ENCODE measurements at places on chromosomes 13 and 19.
A peak's percentile ranks its signal among the peaks of the same experiment; 100 is the strongest.

DNA sequence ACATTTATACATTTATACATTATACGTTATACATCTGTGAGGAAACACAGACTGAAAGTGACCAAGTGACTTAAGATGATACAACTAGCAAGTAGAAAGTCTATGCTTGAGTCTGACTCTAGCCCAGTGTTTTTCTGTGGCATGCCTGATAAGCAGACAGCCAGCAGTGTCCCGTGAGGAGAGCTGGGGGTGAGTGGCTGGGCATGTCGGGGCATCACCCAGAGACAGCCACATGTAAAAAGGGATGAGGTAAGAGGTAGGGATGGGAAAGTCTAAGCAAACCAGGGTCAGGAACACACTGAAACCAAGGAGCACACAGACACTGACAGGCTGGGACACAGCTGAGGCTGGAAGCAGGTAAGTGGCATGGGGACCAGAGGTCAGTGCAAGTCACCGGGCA is 333.2 kb downstream of the FOXO1 start:
- no peak for DNase-seq

DNA sequence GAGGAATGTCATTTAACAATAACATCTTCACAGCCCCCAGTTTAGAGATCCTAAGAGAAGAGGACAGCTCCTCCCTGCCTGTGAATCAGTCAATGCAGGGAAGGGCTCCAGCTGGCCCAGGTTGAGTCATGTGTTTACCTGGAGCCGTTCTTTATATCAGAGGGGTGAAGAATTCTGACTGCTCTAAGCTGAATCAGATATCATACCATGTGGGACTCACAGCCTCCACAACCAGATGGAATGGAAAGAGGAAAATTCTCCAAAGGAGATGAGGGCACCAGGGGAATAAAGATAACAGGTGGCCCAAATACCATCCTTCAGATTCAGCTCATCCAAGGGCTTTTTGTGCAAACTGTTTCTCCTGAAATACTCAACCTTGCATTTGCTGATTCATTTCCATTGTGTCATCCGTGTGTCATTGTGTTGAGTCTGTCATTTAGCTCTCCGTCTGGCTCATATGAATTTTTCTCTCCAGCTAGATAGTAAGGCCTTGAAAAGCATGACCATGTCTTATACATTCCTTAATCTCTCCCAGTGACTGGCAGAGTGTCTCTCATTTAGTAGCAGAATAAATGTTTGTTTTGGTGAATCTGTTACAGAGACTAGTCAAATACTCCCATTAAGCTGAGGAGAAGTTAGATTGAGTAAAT is 217.9 kb downstream of the RFC3 start:
- DNase-seq = no peak

DNA sequence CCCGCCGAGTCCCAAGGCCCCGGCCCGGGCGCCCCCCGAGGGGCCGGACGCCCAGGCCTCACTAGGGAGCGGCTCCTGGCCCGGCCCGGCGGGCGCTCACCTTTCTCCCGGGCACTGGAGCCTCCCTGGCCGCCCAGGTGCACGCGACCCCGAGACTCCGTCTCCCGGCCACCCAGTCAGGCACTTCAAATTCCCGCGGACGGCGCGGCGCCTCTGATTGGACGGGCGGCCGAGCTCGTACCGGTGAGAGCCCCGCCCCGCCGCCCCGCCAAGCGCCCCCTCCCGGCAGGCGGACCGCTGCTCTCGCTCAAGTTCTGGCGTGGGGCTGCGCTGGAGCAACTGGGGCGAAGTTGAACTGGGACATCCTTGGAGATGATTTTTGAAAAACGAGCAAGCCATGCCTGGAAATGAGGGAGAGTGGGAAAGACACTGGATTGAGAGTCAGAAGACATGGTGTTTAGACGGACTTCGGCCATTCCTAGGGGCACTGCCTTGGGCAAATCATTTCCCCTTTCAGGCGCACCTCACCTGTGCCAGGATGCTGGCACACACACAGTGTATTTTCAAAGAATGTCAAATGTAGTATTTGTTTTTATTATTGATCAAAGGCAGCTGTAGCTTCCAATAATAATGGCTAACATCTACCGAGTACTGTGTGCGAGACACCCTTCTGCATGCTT is 485.3 kb downstream of the UQCRFS1 start:
- DNase-seq = no peak

GRCh38 chr19:35851213-35852028 is 883 bp downstream of the NPHS1 start:
- DNase-seq = no peak

- DNase-seq = no peak
These were observed 30.5 kb downstream of the MTRF1 start for GRCh38 chr13:41232578-41233480.

DNA sequence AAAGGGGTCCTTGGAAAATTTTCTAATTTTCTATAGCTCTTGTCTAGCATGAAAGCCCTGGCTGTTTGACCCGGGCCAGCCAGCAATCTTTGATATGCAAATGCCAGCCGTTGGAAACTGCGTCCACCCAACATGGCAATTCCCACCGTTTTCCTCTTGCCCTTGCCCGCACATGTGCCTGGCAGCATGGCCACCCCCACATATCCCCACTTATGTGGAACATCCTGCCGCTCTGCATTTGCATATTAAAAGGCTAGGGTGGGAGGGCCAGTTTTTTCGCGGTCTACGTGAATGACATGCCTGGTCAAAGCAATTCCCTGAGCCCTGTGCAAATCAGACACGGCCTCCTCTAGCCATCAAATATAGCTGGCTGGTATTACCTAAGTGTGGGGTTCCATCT is 110.3 kb upstream of the TDRD3 start:
- no peak for DNase-seq

DNA sequence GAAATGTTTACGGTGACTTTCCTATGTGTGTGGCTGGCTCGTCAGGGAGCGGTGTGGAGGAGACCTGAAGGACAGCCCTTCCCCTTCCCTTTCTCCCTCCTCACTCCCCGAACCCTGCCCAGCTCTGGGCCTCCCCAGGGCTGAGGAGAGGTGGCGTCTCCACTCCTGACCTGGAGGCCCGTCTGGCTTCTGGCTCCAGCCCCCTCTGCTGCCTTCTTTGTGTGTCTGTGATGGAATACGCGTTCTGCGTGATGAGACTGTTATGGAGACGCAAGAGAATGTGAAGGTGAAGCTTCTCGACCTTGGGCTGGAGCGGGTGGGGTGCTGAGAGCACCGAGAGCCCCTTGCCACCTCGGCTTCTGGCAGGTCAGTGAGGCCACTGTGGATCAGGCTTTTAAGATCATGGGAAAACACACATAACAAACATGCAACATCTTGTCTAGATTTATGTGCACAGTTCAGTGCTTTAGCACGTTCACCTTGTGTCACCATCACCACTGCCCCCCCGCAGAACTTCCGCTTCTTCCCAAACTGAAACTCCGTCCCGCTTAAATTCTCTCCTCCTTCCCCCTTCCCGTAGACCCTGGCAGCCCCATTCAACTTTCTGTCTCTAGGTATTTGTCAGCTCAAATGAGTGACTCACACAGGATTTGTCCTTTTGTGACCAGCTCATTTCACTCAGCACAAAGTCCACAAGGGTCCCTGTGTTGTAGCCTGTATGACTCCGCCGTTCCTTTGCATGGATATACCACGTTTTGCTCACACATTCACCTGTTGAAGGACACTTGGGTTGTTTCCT is 24.7 kb downstream of the ATP11A start:
- DNase-seq = no peak

GRCh38 chr19:55231391-55232285 is 3.1 kb upstream of the TMEM86B start:
- DNase-seq = no peak

GRCh38 chr13:110663491-110663890 is 42.4 kb downstream of the CARS2 start:
- no peak for DNase-seq

GRCh38 chr19:8626842-8627241 is 3.6 kb upstream of the NFILZ start:
- DNase-seq = no peak

DNA sequence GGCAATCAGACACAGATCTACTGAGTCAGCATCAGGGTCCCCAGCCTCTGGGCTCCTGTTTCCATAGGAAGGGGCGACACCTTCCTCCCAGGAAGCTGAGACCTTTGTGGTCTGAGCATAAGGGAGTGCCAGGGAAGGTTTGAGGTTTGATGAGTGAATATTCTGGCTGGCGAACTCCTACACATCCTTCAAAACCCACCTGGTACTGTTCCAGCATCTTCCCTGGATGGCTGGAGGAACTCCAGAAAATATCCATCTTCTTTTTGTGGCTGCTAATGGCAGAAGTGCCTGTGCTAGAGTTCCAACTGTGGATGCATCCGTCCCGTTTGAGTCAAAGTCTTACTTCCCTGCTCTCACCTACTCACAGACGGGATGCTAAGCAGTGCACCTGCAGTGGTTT is 9.2 kb downstream of the INSL3 start:
- no peak for DNase-seq

- peak; percentile 29 for DNase-seq
These were observed 586.4 kb downstream of the LMO7 start for GRCh38 chr13:76222511-76222910.

DNA sequence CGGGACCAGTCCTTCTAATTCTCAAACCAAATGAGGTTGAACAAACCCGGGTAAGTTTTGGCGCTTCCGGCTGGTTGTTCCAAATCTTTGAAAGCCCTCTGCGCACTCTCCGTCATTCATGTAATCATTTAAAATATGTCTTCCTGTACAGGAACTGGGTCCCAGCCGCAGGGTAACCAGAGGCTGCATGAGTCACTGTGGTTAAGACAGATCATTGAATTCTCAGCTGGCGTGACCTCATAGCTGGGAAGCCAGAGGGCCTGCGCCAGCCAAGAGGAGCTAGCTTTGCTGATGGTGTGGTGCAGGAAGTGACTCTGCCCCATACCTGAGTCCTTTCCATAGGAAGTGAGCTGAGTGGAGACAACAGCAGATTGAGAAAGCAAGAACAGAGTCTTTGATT is 135.2 kb downstream of the TSHZ3 start:
- DNase-seq = peak; percentile 88

DNA sequence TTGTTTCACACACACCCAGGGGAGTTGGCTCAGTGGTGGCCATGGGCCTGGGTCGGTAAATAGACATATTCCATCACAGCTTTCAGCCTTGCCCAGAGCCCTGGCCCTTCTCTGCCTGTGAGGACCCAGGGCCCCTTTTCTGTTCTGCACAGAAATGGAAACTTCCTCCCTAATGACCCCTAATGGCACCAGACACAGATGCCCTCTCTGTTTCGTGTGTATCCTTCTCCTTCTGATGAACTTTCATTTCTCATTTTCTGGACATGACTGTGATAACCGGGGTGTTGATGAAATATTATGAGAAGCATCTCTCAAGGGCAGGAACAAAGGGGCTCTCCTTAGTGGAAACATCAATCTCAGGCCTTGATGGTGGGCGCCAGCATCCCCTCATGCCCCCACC is 12.8 kb downstream of the LILRA1 start:
- DNase-seq = no peak

GRCh38 chr19:1027650-1028061 is 1.2 kb downstream of the CNN2 start:
- DNase-seq = no peak

DNA sequence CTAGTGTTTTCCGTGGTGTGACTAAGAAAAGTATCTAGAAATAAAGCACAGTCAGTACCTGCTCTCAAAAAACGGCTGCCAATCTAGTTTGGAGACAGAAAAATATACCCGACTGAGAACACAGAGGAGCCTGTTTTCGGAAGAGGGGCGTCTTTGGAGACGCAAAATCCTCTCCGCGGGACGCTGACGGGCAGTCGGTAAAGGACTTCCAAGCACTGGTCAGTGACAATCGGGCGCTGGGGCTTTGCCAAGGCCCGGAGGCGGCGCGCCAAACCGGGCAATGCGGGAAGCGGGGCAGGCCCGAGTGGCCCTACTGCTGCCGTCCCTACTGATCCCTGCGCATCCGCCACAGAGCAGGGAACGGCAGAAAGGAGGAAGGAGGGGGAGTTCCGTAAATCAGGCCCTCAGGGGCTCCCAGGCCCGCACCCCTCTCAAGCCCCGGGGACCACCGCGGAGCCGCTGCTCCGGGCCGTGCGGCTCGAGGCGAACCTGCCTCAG is 588 bp upstream of the DPY19L3 start:
- DNase-seq = no peak

DNA sequence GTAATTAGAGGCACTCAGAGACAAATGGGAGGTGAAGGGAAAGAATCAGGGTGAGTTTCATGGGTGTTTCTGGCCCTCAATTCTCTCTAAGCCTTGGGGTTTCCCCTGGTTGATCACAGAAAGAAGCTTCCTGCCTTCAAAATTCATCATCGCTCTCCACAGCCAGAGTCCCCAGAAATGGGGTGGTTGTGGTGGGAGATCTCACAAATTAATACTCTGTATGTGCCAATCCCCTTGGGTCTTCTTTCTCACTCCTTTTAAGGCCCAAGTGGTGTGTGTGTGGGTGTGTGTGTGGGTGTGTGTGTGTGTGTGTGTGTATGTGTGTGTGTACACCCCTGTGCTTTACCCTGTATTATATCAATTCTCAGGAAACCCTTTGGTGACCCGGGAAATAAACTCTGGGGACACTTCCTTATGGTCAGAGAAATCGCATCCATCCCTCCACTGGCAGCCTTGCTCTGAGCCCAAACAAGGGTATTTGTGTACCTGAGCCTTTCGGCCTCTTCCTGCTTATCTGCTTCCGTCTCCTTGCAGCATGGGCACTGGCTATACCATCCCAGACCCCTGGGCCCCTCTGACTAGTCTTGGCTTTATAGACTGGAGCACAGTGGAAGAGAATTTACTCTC is 2.8 kb upstream of the FCGBP start:
- DNase-seq = no peak

DNA sequence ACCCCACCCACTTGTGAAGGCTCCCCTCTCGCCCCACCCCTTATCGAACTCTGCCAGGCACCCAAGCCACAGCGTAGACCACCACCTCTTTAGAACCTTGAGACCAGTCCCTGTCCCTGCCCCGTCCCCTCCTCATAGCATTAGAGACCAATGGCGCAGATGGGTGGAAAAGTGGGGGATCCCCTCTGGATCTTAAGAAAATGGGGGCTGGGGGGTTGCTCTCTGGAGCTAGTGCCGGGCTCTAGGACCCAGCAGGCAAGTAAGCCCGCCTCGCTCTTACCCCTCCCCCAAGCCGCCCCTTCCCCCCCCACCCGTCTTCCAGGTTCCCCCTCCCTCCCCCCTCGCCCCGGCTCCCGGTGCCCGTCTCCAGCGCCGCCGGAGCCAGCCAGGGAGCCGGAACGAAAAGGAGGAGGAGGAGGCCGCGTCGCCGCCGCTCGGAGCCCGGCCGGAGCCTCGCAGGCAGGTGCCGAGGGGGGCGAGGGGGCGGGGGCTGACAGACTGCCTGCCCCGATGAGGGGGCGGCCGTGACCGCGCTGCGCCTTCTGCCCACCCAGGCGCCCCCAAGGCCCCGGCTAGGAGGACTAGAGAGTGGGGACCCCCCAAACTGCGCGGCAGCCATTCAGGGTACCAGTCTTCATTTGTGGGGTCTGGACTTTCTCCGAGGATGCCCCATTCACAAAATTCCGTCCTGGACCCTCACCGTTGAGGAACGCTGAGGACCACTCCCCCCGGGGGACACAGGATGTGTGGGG is at the start of gene SPRED3:
SPRED3 (plus strand) TSS at position 349 of the 752 bp plus-strand sequence. CDS start 1,606 bp downstream, outside the sequence.
- DNase-seq = no peak

- DNase-seq = peak; percentile 57
These were observed 2.4 kb upstream of the NTN5 start for GRCh38 chr19:48674921-48675824.

- DNase-seq = no peak
These were observed 147.3 kb downstream of the UFM1 start for GRCh38 chr13:38496917-38497316.
